ENCODE measurements at places on chromosomes 1 and 21.

DNA sequence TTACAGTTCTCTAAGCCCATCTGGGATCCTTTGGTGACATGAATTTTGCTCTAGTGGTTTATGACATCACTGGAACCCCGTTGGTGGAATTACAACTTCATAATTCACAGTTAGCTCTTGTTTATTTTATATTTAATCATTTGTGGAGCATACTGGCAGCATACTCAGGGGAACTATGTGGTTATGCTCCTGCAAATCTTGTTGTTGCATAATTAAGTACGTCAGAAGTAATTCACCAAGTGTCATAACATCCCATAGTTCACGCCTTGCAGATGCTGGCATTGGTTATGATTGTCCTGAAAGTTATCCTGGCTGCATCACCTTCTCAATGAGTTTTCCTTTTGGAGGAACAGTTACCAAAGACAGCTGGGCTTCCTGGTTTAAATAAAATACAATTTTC lies 16.5 kb downstream of the PRRX1 start:
- DNase-seq, result no peak

GRCh38 chr21:33640697-33641351 lies 717 bp downstream of the CRYZL1 start:
- no peak for DNase-seq

GRCh38 chr1:11704691-11705475 lies 13.4 kb downstream of the DRAXIN start:
- no peak for DNase-seq

- no peak for DNase-seq
Measured at GRCh38 chr21:15195768-15196167, 131.0 kb upstream of the NRIP1 start.

Data from substantia nigra (tissue), 51 donors.